NCI-H1105 treated with DMSO at 0.1 percent for 48 hours (cell line): ENCODE measurements at places on chromosomes 12 and 14.
A peak's percentile ranks its signal among the peaks of the same experiment; 100 is the strongest.

- no peak for DNase-seq
Observed at GRCh38 chr12:130796985-130797686, 41.9 kb downstream of the STX2 start.

DNA sequence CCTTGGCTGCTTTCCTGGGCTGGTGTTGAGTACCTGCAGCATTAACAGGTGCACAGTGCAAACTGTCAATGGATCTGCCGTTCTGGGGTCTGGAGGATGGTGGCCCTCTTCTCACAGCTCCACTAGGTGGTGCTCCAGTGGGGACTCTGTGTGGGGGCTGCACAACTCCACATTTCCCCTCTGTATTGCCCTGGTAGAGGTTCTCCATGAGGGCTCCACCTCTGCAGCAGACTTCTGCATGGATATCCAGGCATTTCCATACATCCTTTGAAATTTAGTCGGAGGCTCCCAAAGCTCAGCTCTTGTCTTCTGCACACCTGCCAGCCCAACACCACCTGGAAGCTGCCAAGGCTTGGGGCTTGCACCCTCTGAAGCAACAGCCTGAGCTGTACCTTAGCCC, 198.6 kb downstream of the GXYLT1 start:
- no peak for DNase-seq

GRCh38 chr14:61326847-61327246, 5.5 kb downstream of the PRKCH start:
- peak; percentile 37 for DNase-seq

GRCh38 chr14:73945159-73945670, 4.7 kb downstream of the FAM161B start:
- no peak for DNase-seq

DNA sequence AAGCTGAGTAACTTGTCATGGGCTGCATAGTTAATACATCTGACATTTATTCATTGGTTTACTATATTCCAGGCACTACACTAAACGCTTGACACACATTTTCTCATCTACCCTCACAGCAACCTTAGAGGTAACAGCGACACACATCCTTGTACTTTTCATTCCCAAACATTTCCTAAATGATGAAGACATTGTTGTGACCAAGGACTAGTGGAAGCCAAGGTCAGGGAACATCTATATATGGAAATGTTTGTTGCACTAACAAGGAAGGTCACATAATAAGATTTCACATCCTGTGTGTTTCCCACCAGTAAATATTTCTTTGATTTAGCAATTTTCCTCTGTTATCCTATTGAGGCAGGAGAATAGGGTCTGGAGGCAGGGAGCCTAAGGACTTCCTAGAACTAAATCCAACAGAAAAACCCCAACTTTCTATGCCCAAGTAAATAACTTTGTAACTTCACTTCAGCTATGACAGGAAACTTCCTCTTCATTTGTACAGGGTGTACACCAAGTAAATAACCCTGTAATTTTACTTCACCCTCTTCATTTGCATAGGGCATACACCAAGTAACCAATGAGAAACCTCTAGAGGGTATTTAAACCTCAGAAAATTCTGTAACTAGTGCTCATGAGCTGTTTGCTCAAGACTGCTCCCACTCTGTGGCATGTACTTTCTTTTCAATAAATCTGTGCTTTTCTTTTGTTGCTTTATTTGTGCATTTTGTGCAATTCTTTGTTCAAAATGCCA, 48.4 kb downstream of the ZNF641 start:
- no peak for DNase-seq

- DNase-seq = no peak
Observed at GRCh38 chr14:102303664-102304063, 1.3 kb downstream of the MOK start.

- DNase-seq = no peak
Observed at GRCh38 chr14:23119363-23120327, 590 bp upstream of the CEBPE start.

GRCh38 chr14:50352584-50352983, 40.5 kb downstream of the DMAC2L start:
- DNase-seq = no peak

DNA sequence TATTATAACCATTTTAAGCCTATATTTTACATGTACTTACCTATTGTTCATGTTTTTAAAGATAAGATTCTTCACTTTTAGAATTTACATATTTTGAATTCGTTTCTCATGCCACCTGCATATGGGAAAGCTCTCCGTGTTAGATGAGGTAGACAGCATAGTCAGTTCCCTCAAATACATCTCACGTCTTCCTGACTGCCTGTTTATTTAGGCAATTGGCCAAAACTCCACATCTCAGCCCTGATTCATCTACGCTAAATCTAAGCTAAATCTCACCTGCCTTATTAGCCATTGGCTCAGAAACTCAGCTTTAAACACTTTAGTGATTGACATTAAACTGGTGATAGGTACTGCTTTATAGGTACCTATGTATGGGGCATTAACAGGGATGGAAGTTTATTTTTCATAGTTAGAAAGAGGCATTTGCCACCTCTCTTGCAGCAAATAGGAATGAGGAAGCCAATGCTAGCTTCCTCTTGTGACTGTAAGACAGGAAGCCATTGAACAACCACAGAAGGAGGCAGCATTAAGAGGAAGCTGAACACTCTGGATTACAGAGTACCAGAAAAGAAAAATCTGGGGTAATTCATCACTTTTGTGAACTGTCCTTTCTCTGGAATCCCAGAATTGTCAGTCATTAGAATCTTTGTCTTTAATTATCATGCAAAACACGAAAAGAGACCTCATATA, 111.9 kb downstream of the LRFN5 start:
- DNase-seq = peak; percentile 93

DNA sequence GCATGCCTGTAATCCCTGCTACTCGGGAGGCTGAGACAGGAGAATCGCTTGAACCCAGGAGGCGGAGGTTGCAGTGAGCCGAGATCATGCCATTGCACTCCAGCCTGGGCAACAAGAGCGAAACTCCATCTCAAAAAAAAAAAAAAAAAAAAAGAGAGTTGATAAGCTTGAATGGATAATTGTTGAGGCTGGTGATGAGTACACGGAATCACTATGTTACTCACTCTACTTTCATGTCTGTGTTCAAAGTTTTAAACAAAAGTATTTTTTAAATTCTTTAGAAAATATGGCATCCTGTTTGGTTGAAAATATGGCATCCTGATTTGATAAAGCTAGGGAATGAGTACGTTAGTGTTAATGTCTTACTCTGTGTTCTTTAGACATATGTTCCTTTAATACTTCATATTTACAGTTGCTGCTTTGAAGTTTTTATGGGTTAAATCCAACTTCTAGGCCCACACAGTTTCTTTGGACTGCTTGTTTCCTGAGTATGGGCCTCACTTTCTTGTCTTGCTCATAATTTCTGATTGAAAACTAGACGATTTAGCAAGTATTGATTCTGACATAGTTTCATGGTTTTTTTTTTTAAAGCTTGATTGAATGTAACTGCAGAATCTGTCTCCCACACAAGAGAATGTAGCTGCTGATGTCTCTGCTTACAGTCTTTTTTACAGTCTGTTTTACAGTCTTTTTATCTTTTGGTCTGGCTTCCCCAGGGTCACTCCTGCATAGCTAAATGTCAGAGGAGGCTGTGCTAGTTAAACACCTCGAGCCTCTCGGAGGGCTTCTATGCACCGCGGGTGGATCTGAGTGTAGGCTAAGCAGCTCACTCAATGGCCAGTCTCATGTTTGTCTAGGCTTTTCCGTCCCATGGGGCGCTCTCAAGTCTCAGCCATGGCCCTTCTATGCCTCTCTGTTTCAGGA, 14.1 kb upstream of the FBLN5 start:
- DNase-seq = no peak

DNA sequence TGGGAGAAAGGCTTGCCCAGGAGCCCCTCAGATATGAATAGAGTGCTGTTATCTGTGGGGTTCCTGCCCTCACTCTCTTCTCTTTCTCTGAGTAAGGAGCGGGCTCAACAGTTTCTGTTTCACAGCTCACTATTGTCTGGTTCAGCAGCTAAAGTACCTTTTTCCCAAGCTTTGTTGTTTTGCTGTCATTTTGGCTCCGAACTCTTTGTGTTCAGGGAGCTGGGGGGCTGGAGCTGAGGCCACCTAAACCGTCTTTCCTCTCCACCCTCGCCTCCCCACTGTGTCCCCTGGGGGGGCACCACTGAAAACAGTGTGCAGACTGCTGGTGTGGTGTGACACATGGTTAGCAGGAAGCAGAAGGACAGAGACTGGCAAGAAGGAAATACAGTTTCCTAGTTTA, 51.4 kb downstream of the FBXW8 start:
- no peak for DNase-seq

DNA sequence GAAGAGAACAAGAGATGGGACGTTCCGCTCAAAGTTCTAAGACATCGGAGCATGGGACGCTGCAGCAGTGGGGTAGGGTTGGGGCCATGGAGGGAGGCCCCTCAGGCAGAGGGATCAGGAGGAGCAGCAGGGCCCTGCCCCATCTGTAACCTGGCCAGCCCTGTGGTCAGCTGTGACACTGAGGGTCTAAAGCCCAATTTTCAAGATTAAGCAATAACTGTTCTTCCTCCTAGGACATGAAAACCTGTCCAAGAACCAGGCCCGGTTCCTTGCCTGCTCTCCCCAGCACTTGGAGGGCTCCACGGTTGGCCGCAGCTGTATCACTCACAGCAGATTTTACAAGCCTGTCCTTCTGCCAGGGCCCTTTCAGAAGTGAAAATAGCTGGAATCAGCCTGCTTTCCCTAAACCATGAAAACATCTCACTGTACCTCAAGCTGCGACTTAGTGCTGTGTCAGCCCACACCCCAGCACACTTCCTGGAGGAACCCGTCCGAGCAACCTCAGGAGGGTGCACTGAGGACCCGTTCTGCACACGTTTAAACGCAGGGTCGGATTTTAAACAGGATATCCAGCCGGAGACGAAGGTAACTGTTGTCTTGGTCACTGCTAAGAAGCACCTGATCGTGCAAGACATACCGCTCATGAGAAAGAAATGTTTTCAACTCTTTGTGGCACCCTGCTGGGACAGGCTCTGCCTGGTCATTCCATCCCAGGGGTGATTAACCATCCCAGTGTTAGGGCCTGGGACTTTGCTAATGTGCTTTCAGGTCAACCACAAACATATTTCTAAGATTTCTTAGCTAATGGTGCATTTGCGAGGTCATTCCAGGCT, 201.9 kb upstream of the DIO3 start:
- DNase-seq = no peak

DNA sequence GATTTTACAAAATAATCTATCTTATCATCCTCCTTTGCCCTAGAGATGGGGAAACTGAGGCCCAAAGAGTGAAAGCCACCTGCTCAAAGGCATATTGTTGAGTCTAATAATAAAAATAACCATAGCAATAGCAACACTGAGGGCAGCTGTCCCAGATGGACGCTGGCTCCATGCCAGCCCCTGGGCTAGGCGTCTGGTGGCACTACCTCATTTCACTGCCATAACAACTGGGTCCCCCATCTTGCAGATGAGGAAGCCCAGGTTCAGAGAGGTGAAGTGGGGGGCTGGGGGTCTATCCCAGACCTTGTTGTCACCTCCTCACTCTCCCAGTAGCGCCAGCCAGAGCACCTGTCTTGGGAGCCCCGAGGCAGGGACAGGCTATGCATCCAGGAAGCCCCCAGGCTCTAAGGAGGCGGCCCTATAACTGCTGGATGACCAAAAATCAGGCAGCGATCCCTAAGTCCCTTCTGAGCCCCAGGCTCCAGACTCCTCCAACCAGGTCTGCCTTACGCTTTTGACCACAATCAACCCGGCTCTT, 12.8 kb downstream of the BDKRB2 start:
- no peak for DNase-seq

DNA sequence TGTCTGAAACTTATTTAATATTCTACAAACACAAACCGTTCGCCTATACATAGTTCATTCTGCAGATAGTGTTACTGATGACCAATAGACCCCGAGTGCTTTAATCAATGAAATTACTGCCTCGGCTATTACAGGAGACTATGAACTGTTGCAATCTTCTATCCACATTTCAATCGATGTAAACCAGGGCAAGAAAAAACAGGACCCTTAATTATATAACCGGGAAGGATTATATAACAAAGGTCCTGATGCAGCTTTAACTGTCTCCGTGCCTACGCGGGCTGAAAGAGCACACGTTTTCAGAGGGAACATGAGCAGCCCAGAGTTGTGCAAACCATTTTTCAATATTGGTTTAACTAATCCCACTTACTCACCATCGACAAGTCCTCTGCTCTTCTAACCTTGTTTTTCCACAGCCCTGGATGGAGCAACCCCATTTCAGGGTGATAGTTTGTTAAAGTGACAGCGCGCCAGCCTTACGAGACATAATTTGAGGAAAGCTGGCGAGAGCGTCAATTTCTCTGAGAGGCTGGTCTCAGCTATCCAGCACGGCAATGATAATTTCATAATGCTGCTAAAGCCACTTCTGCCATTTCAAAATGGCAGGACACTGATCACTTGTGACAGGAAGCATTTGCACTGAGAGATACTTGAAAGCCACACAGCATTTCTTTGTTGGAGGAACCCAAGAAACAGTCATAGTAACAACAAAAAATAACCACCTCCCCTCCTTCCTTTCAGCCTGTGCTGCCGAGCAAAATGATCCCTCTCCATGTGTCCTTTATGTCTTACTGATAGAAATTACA, 184.6 kb downstream of the FOXN3 start:
- DNase-seq = no peak

DNA sequence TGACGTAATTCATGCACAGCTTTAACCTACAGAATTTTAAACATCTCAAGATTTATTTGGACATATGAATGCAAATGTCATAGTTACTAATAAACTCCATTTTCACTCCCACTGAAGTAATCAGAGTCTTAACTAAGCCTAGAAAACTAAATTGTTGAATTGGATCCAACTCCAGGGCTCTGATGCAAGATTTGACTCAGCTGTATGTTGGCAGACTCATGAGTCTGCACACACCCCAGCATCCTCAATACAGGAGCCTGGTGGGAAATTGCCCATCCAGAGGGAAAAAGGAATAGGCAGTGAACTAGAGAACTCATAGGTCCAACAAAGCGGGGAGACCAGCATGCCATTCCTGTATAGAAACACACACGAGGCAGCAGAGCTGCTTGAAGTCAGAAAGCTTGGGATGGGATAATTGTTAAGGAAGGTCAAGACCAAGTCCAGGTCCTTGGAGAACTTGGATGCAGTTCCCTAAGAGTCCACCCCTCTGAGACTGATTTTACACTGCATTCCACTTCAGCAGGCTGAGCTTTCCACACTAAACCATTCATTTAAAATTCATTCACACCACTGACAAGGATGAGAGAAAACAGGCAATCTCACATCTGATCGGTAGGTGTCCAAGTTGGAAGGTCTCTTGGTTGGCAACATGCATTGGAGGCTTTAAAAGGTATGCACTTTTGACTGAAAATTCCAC, 14.4 kb downstream of the TMTC1 start:
- DNase-seq = no peak

- no peak for DNase-seq
Observed at GRCh38 chr14:34983148-34983760, 462 bp downstream of the SRP54 start.

- no peak for DNase-seq
Observed at GRCh38 chr12:107029081-107029480, 42.1 kb upstream of the MTERF2 start.

DNA sequence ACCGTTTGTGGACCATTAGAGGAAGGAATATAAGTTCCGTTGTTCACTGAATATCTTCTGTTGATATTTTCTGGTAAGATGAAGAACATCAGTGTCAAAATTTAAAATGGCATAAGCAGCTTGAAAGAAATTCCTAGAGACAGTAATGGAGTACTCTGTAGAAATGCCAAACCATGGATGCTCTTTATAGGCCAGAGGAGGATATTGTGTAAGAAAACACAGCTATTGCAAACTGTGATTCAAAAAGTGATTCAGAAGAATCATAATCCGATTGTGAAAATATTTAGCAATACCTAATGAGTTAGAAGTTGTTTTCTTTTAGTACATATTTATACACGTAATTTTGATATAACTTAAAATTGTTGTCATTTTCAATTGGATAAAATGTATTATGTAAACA, 102.8 kb downstream of the SLC16A7 start:
- no peak for DNase-seq

GRCh38 chr12:52312086-52312485, 9.1 kb downstream of the KRT83 start:
- no peak for DNase-seq
